Neural progenitor cell (in vitro differentiated cells): ENCODE measurements at places on chromosomes 13 and 19.

DNA sequence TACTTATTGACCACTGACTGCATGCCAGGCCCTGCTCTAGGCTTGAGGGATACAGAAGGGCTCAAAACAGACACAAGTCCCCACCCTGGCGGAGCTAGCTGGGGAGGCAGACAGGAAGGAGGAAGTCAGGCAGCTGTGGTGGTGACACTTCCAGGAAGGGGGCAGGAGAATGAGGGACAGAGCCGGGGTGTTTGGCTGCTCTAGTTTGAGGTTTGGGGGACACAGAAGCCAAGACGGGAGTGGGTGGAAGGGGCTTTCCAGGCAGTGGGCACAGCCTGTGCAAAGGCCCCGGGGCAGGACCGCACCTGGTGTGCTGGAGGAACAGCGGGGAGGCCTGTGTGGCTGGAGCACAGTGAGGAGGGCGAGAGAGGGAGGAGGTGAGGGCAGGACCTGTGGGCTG is 4.0 kb downstream of the MRPL54 start:
- H3K36me3 ChIP-seq = no peaks in the 10 kb centered on the region
- H3K4me1 ChIP-seq = peaks cover 7% of the 10 kb centered on the region
- H3K27ac ChIP-seq = no peak overlapping the region
- H3K27me3 ChIP-seq = no peaks in the 10 kb centered on the region
- H3K4me3 ChIP-seq = no peak overlapping the region

- H3K27me3 ChIP-seq = no peaks in the 10 kb centered on the region
- H3K36me3 ChIP-seq = no peaks in the 10 kb centered on the region
- H3K4me3 ChIP-seq = no peak overlapping the region
- H3K27ac ChIP-seq = no peak overlapping the region
These were observed 6.2 kb downstream of the KCNJ14 start for GRCh38 chr19:48461651-48461981.

- no peaks in the 10 kb centered on the region for H3K4me1 ChIP-seq
- H3K4me3 ChIP-seq = no peak overlapping the region
- H3K36me3 ChIP-seq = no peaks in the 10 kb centered on the region
- DNase-seq = peak; percentile 40
- H3K27ac ChIP-seq = no peak overlapping the region
These were observed 15.0 kb upstream of the VSTM2B start for GRCh38 chr19:29510701-29511265.

- H3K27ac ChIP-seq = no peak overlapping the region
- peak; percentile 51 for DNase-seq
- H3K36me3 ChIP-seq = no peaks in the 10 kb centered on the region
- peak overlapping the region; percentile 20 for H3K4me3 ChIP-seq
These were observed 50.7 kb upstream of the PNMA8B start for GRCh38 chr19:46546194-46546896.

DNA sequence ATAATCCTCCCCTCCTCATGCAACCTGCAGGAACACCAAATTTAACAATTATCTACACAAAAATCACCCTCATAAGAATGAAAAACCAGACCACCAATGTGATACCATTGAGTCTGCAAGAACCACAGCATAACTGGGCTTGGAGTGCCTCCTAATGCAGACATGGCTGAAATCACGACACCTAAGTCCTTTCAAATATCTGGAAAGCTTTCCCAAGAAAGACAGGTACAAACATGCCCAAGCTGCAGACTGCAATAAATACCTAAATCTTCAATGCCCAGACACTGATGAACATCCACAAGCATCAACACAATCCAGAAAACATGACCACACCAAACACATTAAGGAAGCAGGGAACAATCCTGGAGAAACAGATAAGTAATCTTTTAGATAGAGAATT is 417.1 kb downstream of the LMO7 start:
- H3K27ac ChIP-seq = no peak overlapping the region
- DNase-seq = no peak
- H3K36me3 ChIP-seq = no peaks in the 10 kb centered on the region
- H3K4me3 ChIP-seq = no peak overlapping the region
- H3K27me3 ChIP-seq = no peaks in the 10 kb centered on the region

DNA sequence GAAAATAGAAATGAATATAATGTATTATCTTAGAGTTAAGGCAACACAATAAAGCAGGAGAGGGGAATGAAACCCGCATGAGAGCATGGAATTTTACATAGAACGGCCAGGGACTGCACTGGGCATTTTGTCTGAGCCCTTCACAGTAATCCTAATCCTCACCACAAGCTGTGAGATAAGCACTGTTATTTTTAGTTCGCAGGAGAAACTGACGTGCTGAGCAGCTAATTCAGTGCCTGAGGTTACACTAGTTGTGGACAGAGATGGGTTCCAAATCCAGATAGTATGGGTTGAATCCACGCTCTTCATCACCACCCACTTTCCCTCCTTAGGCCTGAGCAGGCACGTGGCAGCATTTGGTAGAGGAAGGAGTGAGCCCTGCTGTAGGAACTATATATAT is 24.8 kb upstream of the ZNF527 start:
- H3K4me1 ChIP-seq = peaks cover 3% of the 10 kb centered on the region
- peak overlapping the region; percentile 22 for H3K27ac ChIP-seq
- no peak overlapping the region for H3K4me3 ChIP-seq
- H3K36me3 ChIP-seq = peaks cover 5% of the 10 kb centered on the region

GRCh38 chr19:16233836-16234551 is 36.3 kb downstream of the AP1M1 start:
- no peaks in the 10 kb centered on the region for H3K27me3 ChIP-seq
- no peak overlapping the region for H3K27ac ChIP-seq
- DNase-seq = no peak
- H3K4me1 ChIP-seq = no peaks in the 10 kb centered on the region

GRCh38 chr19:31300422-31300821 is 48.8 kb downstream of the TSHZ3 start:
- H3K36me3 ChIP-seq = no peaks in the 10 kb centered on the region
- no peak overlapping the region for H3K4me3 ChIP-seq
- H3K27me3 ChIP-seq = no peaks in the 10 kb centered on the region
- DNase-seq = no peak
- H3K4me1 ChIP-seq = no peaks in the 10 kb centered on the region

- peaks cover 31% of the 10 kb centered on the region for H3K4me1 ChIP-seq
- H3K27ac ChIP-seq = no peak overlapping the region
- no peak for DNase-seq
- no peaks in the 10 kb centered on the region for H3K36me3 ChIP-seq
- no peaks in the 10 kb centered on the region for H3K27me3 ChIP-seq
These were observed 326.3 kb downstream of the KCNRG start for GRCh38 chr13:50341526-50341925.

DNA sequence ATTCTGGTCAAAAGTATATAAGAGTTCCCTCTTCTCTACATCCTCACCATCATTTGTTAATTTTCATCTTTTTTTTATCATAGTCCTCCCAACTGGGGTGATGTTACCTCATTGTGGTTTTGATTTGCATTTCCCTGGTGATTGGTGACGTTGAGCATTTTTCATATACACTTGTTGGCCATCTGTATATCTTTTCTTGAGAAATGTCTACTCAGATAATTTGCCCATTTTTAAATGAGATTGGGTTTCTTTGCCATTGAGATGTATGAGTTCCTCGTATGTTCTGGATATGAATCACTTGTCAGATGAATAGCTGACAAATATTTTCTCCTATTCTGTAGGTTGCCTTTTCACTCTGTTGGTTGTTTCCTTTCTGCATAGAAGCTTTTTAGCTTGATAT is 2.4 kb downstream of the CD33 start:
- no peak overlapping the region for H3K27ac ChIP-seq
- no peaks in the 10 kb centered on the region for H3K27me3 ChIP-seq
- no peaks in the 10 kb centered on the region for H3K4me1 ChIP-seq

- no peaks in the 10 kb centered on the region for H3K27me3 ChIP-seq
- DNase-seq = no peak
- no peak overlapping the region for H3K4me3 ChIP-seq
- no peak overlapping the region for H3K27ac ChIP-seq
These were observed 63.4 kb downstream of the SLC7A1 start for GRCh38 chr13:29532116-29532515.

- DNase-seq = no peak
- peak overlapping the region; percentile 98 for H3K4me3 ChIP-seq
- H3K27me3 ChIP-seq = no peaks in the 10 kb centered on the region
- no peaks in the 10 kb centered on the region for H3K36me3 ChIP-seq
- peak overlapping the region; percentile 72 for H3K27ac ChIP-seq
- H3K4me1 ChIP-seq = peaks cover 23% of the 10 kb centered on the region
These were observed 630 bp downstream of the RAP2A start for GRCh38 chr13:97434397-97435201.

- H3K4me3 ChIP-seq = no peak overlapping the region
- no peaks in the 10 kb centered on the region for H3K27me3 ChIP-seq
- H3K4me1 ChIP-seq = peaks cover 3% of the 10 kb centered on the region
- no peak overlapping the region for H3K27ac ChIP-seq
These were observed 39.8 kb upstream of the MCF2L start for GRCh38 chr13:112928972-112929782.

DNA sequence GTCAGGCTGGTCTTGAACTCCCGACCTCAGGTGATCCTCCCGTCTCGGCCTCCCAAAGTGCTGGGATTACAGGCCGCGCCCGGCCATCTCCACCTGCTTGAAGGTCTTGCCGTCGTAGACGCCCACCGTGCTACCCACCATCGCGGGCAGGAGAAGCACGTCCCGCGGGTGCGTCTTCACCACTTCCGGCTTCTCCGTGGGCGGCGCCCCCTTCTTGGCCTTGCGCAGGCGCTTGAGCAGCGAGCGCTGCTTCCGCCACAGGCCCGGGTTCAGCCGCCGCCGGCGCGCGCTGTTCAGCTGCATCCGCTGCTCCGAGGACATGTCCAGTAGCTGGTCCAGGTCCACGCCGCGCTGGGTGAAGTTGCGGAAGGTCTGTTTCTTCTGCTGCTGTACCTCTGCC is 21.6 kb downstream of the EFNA2 start:
- peaks cover 30% of the 10 kb centered on the region for H3K4me1 ChIP-seq
- no peak for DNase-seq
- no peak overlapping the region for H3K27ac ChIP-seq
- H3K27me3 ChIP-seq = no peaks in the 10 kb centered on the region
- H3K36me3 ChIP-seq = no peaks in the 10 kb centered on the region
- no peak overlapping the region for H3K4me3 ChIP-seq

DNA sequence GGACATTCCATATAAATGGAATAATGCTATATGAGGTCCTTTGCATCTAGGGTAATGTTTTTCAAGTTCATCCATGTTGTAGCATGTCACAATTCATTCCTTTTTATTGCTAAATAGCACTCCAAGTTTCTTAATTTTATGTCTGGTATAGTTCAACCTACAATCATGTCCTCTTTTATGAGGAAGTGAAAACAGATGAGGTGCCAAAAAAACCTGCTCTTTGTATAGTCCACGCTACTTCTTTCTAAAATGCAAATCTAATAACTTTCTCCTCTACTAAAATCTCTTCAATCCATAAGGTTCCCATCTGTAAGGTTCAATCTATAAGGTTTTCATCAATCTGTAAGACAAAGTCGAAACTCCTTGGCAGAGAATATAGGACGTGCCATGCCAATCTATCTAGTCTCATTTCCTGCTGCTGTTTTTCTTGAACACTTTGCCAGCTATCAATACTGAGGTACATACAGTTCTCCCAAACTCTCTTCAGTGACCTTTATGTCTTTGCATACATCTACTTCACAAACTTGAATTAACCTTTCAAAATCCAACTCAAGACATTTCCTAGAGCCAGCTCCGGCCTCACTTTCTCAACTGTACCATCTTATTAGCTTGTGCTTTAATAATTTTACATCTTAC is 33.7 kb downstream of the INTS6 start:
- no peak overlapping the region for H3K4me3 ChIP-seq
- peaks cover 27% of the 10 kb centered on the region for H3K4me1 ChIP-seq
- no peak overlapping the region for H3K27ac ChIP-seq
- DNase-seq = no peak
- no peaks in the 10 kb centered on the region for H3K27me3 ChIP-seq

DNA sequence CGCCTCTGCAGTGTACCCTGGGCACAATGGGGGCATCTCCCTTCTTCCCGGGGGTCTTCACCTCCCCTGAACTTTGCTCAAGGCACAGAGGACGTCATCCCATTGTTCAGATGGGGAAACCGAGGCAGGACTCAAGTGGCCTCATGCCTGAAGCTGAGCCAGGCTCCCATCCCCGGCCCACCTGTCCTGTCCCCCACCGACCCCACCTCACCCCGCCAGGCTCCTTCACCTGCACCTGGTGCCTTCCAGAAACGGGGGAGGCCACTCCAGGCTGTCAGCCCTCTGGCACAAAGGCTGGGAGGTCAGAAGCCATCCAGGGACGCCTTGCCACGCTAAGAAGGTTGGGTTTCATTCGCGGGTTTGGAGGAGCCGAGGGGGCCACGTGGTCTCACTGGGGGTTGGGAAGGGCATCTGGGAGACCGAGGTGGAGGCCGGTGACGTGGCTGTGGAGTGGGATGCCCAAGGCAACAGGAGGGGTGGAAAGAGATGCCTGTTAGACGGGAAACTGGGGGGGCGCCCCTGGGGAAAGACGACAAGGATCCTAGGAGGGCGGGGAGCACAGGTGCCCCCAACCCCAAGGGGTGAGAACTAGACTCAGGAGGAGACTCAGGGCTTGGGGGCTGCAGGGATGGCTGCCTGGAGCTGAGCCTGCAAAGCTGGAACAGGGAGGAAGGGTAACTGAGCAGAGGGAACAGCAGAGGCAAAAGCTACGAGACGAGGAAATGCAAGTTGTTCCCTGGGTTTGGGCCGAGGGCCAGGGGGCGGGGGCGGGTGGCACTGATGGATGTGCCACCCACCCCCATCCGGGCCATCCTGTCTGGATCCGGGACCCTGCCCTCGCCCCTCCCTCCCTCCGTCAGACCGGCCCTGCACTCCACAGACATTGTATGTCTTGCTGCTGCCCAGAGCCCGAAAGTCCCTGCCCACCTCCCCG is 6.0 kb upstream of the TCF3 start:
- H3K36me3 ChIP-seq = no peaks in the 10 kb centered on the region
- DNase-seq = no peak
- H3K27ac ChIP-seq = no peak overlapping the region
- H3K4me1 ChIP-seq = no peaks in the 10 kb centered on the region

GRCh38 chr19:46217476-46217875 is 12.1 kb upstream of the IGFL1 start:
- no peaks in the 10 kb centered on the region for H3K4me1 ChIP-seq
- H3K27me3 ChIP-seq = no peaks in the 10 kb centered on the region
- H3K27ac ChIP-seq = no peak overlapping the region

DNA sequence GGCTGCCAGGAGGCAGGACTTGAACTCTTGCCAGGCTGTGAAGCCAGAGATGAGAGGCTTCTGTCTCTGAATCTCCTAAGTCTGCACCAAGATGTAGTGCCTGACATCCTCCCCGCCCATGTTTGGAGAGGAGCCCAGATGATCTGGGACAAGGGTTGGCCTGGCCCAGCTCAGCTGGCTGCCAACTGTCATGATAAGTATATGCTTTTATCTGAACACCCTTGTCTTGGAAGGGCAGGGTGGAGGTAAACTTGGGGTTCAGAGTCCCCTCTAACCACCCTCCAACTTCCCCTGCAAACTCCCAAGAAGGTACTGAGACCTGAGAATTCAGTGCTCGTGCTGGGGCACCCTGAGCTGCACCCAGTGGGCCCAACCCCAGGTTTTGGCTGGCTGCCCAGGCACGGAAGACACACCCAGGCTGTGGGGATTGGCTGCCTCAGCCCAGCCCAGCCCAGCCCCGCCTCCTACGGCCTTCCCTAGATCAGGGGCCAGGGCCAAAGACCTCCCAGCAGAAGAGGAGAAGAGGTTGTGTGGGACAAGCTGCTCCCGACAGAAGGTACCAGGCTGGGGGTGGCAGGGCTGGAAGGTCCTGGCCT is at the start of gene CYP4F12:
Gene CYP4F12, plus strand, starts transcription at position 508 of the 596 bp plus-strand sequence. CDS start 443 bp downstream, outside the sequence.
- H3K27ac ChIP-seq = no peak within 1 kb of the TSS
- H3K4me1 ChIP-seq = no peaks in the 10 kb centered on the region
- H3K4me3 ChIP-seq = no peak within 1 kb of the TSS
- no peaks in the 10 kb centered on the region for H3K27me3 ChIP-seq
- no peak for DNase-seq
- no peaks in the 10 kb centered on the region for H3K36me3 ChIP-seq

- H3K4me3 ChIP-seq = peak within 1 kb of the TSS; percentile 97
- peak; percentile 90 for DNase-seq
- H3K27me3 ChIP-seq = peaks cover 21% of the 10 kb centered on the region
- H3K27ac ChIP-seq = peak within 1 kb of the TSS; percentile 31
- peaks cover 10% of the 10 kb centered on the region for H3K4me1 ChIP-seq
- no peaks in the 10 kb centered on the region for H3K36me3 ChIP-seq
These were observed at the start of gene ARID3A for GRCh38 chr19:925526-926322. TSS of gene ARID3A (plus strand) at chr19:926035. CDS start at chr19:929529, 3,494 bp downstream.
